ENCODE measurements at places on chromosomes 6 and 20.
A peak's percentile ranks its signal among the peaks of the same experiment; 100 is the strongest.

DNA sequence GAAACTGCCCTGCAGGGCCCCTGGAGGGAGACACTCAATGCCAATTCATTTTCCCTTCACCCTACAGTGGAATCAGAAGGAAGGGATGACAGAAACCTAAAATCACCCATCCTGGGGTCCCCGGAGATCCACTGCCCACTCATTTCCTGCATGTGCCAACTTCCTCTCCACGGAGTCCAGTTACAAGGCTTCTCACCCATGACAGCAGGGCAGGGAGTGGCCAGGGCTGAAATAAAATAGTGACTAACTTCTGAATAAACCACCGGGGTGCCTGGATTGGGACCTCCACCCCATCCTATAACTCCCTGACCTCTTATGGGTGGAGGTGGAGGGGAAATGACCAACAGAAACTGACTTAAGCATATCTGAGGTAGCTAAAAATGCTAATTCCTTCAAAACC, 362.3 kb downstream of the MAFB start:
- no peak for DNase-seq

GRCh38 chr6:43976706-43977403, 150.4 kb downstream of the MRPL14 start:
- DNase-seq: no peak

GRCh38 chr6:29608131-29608530, 23.2 kb downstream of the OR2H2 start:
- DNase-seq: no peak

DNA sequence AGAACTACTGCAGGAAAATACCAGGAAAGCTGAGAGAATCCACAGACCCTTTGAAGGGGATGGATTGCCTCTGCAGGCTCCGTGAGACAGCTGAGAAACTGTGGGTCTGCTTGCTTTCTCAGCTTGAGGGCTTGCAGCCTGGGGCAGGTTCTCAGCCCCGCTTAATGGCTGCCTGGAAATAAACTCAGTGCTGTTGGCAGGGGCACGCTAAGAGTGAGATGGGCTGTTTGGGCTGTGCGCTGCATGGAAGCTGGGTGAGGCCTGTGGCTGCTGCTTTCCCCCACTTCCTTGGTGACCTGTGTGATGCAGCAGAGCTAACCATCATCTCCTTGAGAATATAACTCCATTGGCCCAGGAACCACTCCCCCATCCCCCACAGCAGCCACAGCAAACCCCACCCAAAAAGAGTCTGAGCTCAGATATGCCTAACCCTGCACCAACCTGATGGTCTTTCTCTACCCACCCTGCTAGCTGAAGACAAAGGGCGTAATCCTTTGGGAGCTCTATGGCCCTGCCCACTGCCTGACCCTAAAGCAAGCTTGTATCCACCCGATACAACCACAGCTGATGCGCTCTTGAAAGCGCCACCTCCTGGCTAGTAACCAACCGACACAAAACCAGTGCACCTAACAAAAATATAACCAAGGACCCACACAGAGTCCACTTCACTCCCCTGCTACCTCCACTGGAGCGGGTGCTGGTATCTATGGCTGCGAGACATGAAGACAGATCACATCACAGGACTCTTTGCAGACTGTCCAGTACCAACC, 800.6 kb upstream of the MAP3K7 start:
- DNase-seq: no peak

GRCh38 chr20:14401479-14402138, 64.2 kb upstream of the FLRT3 start:
- no peak for DNase-seq

GRCh38 chr6:16842676-16843075, 81.4 kb upstream of the ATXN1 start:
- DNase-seq: no peak

DNA sequence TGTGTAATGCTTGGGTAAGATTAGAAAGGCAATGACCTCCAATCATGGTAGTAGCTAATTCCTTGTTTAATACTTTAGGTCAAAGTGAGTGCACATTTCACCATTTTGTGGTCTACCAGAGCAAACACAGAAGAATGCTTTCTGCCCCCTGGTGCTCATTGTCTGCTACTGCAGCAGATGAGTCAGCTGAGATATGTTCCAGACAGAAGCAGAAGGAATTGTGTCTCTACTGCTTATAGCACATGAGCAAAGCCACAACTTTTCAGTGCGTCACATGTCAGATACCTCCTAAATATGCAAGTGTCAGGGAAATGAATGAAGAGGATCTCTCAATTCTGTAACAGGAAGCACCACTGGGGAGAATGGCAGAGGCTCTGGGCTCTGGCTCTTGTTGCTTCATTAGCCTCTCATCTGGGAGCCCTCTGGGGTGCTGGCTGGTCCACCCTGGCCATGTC, 308.9 kb downstream of the ALDH8A1 start:
- DNase-seq: peak; percentile 63

DNA sequence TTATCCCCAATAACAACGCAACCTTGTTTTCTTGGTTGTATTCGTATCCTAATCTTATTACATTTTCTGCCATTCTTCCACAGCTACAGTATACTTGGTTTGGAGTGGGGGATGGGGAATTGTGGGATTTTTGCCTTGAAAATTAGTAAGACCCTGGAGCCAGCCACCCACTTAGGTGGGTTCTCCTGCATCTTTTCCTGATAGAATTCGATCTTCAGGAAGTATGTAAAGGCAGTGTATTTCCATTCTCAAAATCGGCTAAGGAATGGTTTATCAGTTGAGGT, 1.1 kb downstream of the ITCH start:
- no peak for DNase-seq

DNA sequence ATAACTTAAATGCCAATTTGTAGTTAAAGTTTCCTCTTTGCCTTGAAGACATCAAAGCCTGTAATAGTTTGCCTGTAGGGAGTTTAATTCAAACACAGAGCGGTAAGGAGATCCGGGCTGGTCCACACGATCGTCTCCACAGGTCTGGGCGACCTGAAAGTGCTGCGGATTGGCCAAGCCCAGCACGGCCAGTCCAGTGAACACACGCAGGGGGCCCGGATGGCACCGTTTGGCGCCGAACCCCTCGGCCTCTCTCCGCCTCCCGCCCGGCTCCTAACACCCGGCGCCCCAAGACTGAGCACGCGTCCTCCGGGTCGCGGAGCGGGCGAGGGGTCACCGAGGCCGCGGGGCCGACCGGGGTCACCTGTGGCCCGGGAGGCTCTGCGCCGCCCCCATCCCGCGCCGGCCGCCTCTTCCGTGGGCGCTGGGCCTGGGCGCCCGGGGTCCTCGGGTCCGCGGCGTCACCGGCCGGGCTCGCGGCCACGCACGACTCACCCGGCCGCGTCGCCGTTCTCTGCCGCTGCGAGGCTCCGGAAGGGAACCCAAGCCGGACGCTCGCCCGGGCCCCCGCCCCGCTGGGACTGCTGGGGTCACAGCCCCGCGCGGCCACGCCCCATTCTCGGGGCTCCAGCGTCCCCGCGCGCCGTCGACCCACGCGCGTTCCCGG, 481 bp downstream of the SERPINB6 start:
- DNase-seq: peak; percentile 70

GRCh38 chr6:123393331-123393730, 243.4 kb downstream of the TRDN start:
- DNase-seq: no peak

All from breast epithelium (tissue), 4 donors.